ENCODE measurements at places on chromosomes 16 and 17. TPM values are rescaled to one million over a fixed set of nuclear protein-coding genes. Genes with fewer than 3 reads are reported as not detected.

- DNase-seq = no peak
Observed at GRCh38 chr16:66979011-66979717, 9.2 kb upstream of the CES4A start.

DNA sequence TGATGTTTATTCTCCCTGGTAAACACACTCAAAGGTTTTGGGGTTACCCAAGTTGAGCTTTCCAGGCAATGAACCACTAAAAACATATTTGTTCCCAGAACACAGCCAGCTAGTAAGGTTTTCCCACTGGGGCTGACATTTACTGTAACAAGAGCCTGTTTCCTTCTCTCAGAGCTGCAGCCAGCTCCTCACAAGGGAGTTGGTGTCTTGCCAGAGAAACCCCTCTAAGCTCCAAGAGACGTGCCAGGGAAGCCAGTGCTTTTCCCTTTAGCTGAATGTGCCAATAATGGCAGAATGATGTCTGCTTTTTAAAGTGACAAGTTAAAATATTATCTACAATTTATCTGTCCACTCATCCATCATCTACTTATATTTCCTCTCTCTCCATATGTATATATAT is 170.8 kb upstream of the RBFOX1 start:
- no peak for DNase-seq

SLC22A31 gene
- not detected for total RNA-seq

DNA sequence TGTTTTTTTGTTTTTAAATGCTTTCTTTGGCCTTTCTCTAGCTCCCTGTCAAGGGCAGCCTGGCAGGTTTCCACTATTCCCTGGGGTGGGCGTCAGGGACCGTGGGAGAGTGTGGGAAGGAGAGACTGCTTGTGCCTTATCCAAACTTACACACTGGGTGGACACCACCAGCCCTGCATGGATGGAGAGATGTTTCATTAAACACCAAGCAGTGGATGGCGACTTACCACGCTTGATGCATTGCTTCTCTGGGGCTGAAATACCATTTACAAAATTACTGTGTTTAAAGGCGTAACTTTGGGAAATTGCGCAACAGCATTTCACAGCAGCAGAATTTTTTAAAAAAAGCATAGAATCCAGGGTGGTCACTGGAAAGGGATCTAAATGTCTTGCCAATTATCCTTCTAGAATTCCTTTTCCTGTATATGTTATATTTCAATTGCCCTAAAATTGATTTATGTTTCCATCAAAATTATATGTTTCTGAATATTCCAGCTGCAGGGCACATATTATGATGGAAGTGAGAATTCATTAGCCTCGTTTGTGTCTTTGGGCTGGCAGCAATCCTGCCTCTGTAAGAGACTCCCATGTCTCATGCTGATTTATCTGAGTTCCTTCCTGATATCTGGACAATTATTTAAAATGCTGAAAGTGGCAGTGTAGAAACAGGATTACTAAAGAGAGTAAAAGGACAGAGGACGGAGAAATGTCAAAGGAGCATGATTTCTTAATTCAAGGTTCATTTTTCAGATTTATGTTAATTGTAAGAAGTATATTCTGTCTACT is 247.3 kb downstream of the GRIN2A start:
- DNase-seq = no peak

GRCh38 chr17:37672548-37673078 is 29.4 kb upstream of the DDX52 start:
- DNase-seq = no peak

DNA sequence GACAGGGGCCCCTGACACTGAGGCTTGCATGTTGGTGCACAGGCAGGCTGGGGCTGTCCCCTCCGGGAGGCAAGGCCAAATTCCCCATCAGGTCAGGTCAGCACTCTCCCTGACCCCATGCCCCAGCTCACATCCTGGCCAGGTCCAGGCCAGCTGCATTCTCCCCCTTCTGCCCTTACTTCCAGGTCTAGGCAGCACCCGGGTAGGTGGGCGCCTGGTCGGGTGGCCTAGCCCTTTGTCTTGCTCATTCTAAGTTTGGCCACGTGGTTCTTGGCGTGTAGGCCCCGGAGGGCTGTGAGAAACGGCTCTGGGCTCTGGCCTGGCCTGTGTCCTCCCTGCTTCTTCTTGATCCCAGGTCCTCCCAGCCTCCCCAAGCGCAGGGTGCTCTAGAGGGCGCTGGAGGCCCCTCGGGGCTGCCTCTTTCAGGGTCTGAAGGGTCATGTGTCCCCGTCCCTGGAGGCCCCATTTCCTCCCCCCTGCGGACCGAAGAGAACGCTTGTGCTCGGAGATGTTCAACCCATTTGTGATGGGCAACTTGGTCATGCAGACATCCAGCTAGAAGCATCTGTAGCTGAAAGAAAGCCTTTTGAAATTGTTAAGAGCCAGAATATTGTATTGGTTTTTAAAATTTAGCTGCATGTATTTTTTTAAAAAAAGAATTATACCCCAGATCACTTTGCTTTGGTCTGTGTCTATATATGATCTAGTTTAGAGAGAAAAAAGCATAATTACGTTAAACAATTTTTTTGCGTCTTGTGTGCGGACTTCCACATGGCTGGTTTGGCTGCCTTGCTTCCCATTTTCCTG is 6.7 kb downstream of the BAHCC1 start:
- DNase-seq = no peak

All from glomerular endothelial cell (primary cell).